Pulmonary artery endothelial cell (primary cell): ENCODE measurements at places on chromosomes 2 and 18.

DNA sequence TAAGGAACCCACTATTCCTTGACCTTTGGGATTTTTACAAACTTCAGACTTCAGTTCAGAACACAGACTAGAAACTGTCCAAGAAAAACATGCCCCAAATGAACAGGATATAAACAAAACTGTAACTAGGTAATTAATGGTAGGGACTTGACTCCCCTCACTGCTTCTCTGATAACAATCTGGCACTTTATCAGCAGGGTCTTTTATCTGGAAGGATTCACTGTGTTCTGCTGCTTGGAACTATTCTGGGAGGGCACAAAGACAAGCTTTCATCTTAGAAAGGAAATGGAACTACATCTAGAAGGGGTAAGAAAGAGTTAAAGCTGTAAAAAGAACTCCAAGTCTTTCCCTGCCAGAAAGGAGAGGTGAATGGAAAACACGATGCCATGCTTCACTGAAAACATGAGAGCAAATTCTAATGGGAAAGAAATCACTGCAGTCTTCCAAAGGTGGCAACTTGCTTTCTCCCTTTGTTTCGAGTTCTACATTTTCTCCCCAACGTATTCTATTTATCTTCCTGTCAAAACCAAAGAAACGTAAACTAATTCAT, 181.2 kb downstream of the THADA start:
- DNase-seq = no peak

- DNase-seq = no peak
These were observed 5.9 kb downstream of the OTOF start for GRCh38 chr2:26471766-26472706.

DNA sequence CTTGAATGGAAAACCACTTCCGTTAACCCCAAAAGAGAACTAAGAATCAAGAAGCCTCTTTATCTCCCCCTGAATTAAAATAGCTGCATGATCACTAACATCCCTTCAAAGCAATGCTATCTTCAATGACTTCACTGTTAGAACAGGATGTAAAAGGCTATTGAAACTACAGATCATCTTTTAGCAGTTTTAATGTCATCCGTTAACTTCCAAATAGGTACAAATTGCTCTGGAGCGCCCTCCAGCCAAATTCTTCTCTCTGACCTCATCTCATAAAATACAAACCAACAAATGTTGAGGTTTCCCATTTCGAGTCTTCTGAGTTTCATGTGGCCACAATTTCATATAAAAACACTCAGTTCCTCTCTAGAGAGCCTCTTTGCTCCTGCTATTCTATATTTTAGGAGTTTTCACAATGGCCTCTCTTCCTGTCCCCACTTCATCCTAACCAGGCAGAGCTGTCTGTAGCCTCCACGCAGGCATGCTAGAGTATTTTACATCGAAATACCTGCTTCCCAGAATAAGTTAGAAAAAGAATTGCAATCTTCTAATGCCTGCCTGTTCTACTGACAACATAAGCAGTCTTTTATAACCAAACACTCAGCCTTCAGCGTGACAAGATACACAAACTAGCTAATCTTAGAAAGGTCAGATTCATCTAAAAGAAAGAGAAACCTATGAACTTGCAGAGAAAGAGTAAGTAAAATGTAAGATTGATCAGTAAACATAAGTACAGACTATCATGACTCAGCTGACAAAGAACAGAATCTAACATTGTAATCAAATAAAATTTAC, 37.9 kb downstream of the B4GALT6 start:
- no peak for DNase-seq

GRCh38 chr2:25314514-25315315, 27.0 kb downstream of the DNMT3A start:
- peak; percentile 22 for DNase-seq

GRCh38 chr2:217568289-217568971, 434.4 kb downstream of the TNS1 start:
- DNase-seq = no peak

- no peak for DNase-seq
These were observed 1139.6 kb upstream of the FAM98A start for GRCh38 chr2:34738691-34739090.
